Kidney capillary endothelial cell (primary cell): ENCODE measurements at places on chromosomes 5 and 9.

- DNase-seq = no peak
Observed at GRCh38 chr9:69497816-69498215, 172.8 kb downstream of the ENTREP1 start.

DNA sequence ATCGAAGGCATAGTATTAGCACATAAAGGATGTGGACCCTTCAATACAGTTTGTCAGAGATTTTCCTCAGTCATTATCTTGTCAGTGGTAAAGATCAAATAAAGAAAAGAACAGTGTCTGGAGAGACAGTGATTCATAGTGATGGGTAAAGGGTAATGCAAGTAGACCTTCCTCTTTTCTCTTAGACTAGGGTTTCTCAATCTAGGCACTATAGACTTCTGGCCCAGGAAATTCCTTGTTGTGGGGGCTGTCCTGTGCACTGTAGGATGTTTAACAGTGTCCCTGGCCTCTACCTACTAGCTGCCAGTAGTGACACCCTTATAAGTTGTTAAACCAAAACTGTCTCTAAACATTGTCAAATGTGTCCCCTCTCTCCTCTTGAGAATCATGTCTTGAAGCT, 6.9 kb downstream of the CAMK4 start:
- no peak for DNase-seq

GRCh38 chr5:77367741-77368140, 124.4 kb downstream of the WDR41 start:
- DNase-seq = no peak

DNA sequence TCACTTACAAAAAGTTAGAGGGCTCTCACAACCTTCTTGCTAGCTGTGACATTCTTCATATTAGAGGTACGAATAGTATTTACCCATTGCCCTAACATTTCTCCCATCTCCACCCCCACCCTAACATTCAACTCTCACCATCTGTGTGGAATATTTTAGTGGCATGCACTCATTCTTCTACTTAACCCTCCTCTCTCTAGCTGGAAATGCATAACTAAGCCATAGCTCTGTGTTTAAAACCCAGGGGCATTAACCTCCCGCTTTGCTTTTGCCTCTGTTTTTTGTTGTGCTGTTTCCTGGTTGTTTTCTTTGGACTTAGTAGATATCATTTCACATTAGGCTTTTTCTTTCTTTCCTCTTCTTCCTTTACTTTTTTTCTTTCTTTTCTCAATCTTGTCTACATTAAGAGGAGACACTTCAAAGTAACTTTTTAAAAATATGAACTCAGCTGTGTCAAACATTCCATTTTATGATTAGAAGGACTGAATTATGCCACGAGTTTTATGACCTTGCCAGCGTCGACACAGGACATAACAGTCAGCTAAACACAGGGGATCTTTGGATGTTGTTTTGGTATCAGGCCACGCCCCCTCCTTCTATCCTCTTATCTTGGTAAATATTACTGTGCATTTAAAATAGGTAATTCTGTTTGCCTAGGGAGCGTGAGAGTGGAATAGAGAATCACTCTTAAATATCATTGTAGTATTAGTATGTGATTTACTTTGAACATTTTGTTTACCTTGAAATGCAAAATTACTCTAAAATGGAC, 236.0 kb downstream of the CD180 start:
- no peak for DNase-seq

DNA sequence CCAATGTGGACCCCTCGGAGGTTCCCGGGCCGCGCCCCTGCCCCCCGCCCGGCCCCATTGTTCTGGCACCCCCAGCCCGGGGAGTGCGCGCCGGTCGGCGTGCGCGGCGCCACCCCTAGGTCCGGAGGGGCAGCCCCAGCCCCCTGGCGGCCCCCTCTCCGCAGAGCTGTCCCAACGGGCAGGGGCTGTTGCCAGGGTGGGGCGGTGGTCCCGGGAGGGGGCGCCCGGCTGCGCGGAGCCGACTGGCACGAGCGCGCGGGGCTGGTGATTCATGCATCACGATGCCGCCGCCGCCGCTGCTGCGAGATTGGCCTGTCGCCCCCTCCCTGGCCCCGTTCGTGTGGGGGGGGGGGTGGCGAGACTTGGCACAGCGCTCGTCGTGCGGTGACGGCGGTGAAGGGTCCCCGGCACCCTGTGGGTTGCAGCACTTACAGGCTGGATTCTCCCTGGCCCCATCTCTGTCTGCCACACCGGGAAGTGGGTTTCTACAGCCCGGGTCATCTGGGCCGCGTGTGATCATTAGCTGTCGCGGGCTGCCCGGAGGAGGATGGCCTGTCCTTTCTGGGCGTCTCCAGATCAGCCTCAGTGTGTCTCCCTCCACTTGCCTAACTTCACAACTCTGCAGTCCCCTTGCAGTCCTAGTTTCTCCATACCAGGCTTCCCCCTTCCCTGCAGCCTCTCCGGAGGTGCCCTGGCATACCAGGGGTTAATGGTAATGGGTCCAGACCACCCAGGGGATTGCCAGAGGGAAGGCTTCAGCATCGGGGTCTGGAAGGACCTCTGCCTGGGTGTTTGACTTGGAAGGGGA, 858 bp downstream of the NCS1 start:
- DNase-seq = no peak

GRCh38 chr9:133821601-133822429, 83.7 kb upstream of the SARDH start:
- no peak for DNase-seq

DNA sequence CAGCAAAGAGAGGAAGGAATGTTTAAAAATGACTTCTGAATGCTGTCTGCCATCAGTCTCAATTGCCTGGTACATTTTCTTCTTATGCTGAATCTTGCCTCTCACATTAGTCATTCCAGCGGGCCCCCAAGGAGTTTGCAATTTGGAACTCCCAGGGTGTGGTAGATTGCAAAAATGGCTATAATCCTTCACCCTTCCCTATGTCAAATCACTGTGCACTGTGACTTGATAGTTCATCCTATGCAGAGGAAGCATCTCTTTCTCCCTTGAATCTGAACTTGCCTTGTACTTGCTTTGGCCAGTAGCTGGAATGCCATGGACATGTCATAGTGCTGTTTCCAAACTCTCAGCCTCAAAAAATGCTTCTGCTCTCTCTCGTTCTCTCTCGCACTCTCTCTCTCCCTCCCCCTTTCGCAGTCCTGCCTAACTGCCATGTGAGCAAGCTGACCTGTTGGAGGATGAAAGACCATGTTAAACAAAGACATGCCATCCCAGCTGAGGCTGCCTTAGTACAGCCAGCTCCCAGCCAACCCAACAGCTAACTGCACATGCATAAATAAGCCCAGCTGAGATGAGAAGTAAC, 284.0 kb upstream of the TLE4 start:
- no peak for DNase-seq

DNA sequence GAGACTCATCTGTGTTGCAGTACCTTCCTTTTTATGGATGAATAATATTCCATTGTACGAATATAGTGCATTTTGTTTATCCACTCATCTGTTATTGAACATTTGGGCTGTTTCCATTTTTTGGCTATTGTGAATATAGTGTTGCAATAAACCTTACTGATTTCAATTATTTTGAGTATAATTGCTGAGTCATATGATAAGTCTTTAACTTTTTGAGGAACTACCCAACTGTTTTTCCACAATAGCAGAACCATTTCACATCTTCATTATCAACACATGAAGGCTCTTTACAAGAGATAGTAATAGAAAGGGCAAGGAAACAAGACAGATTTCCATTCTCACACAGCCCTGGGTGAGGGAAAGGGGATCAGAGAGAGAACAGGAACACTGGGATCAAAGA, 329.2 kb downstream of the RAB3C start:
- DNase-seq = no peak

GRCh38 chr5:180910735-180911134, 11.8 kb downstream of the BTNL8 start:
- peak; percentile 7 for DNase-seq

GRCh38 chr5:60826653-60827052, 17.4 kb downstream of the ELOVL7 start:
- no peak for DNase-seq

- DNase-seq = no peak
Observed at GRCh38 chr5:121019106-121019505, 555.0 kb downstream of the PRR16 start.

DNA sequence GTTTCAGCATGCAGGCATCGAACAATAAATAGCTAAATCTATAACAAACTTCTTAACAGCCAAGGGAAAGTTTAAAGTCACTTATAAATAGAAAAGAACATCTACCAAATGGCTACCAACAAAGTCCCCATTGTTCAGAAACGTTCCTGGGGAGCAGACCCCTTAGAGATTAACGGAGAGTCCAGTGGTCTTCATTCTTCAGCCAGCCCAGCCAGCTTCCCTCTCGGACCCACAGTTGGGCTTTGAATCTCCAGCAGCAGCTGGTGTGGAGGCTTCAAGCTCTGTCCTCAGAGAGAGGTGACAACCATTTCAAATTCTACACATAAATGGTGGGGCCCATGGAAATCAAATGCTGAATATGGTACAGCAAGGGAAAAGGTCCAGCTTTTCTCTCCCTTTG, 11.2 kb downstream of the ENC1 start:
- no peak for DNase-seq

- no peak for DNase-seq
Observed at GRCh38 chr9:133701981-133702797, 36.0 kb downstream of the SARDH start.

- DNase-seq = no peak
Observed at GRCh38 chr9:100794738-100795269, 216.9 kb downstream of the CAVIN4 start.

DNA sequence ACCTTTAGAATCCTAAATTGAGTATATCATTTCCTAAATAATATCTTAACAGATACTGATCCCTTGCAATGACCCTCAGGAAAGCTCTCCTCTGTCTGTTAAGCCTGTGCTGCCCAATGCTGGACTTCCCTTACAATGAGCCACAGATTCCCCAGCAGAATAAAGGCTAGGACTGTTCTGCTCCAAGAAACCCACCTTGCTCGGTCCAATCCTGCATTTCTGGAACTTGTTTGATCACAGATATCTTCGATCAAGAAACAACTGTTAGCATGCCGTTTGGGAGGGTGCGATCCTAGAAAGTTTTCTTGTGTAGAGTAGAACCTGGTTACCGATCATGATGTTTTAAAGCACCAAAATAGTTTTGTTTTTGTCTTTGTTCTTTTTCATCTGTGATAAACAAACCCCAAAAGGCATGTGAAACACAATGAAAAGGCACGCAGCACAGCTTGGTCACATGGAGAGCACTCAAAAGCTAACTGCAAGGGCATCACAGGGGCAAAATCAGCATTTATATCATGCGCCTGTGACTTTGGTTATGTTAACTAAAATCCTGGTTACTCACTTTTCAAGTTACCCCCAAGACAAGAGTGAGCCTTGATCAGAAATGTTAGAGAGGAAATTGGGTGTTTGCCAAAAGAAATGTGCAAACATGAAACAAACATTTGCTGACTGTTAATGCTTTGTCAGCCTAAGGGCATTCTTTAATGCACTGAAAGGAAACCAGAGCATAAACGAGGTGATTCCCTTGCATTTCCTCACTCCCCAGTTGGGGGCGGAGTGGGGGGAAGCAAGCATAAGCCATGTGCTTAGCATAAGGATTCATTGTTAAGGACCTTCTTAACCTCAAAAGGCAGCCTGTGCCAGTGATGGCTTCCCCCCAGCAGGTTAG, 61.9 kb upstream of the ADAMTS16 start:
- DNase-seq = no peak

DNA sequence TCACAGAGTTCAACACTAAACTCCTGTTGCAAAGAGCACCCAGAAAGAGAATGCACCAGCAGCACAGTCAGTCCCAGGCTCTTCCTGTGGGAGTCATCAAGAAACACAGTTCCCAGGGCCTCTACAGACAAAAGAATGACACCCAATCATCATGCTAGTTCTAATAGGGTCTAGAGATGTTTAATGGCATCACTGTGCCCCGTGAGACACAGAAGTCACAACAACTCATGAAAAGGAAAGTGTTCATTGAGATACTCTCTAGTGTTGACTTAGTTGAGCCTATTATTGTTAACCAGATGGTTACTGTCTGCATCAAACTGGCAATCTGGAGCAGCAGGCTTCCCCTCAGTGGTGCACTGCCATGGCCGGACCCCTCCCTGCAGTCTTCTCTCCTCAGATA, 1.6 kb downstream of the KLHL3 start:
- DNase-seq = no peak

DNA sequence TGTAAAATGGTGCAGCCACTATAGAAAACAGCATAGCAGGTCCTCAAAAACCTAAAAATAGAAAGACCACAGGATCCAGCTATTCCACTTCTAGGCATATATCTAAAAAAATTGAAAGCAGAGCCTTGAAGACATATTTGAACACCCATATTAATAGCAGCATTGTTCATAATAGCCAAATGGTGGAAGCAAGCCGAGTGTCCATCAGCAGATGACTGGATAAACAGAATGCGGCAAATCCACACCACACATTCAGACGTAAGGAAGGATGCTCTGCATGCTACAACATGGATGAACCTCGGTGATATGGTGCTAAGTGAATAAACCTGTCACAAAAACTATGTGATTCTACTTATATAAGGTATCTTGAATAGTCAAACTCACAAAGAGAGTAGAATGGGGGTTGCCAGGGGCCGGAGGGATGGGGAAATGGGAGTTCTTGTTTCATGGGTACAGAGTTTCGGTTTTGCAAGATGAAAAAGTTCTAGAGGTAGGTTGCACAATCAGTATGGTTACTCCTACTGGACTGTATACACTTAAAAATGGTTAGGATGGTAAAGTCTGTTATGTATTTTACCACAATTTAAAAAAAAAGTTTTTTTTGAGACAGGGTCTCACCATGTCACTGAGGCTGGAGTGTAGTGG, 17.1 kb upstream of the HSD17B3 start:
- no peak for DNase-seq

DNA sequence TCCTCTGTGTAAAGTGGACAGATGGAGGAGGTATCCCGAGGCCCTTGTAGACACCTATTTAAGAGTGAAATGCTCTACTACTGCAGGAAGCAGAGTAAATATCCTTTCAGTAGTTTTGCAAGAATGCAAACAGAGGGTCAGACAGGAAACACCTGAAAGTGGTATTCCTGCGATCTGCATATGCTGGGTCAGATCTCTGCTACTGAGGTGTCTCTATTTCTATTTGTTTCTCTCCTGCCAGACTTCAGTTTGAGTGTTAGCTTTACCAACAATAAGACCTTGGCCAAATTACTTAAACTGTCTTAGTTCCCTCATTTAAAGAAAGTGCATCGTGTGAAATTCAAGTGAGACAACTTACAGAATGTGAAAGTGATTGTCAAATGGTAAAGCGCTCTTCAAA, 47.6 kb downstream of the JAKMIP2 start:
- no peak for DNase-seq

- DNase-seq = no peak
Observed at GRCh38 chr5:118906947-118907346, 81.4 kb downstream of the DTWD2 start.

DNA sequence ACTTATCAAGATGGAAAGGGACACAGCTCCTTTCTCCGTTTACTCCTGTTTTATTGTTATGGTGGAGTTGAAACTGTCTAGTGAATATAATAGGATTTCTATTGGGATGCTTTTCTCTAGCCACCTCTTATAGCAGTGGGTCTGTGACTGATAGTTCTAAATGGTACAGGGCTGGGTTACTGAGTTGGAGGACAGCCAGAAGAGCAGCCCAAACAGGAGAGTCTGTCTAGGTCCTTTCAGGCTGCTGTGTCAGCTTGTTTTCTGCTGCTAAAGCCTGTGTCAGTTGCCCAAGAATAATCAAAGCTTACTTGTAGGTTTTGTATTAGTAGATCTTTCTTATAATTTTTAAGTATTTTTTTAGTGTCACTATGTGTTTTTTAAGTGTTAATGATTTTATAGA, 356.0 kb upstream of the SEMA6A start:
- DNase-seq = no peak

GRCh38 chr5:53161876-53162275, 52.3 kb upstream of the MOCS2 start:
- no peak for DNase-seq
